Right ventricle myocardium inferior (tissue), 1 donor: ENCODE measurements at places on chromosomes 13 and 19. TPM values are rescaled to one million over a fixed set of nuclear protein-coding genes. Genes with fewer than 3 reads are reported as not detected.

DNA sequence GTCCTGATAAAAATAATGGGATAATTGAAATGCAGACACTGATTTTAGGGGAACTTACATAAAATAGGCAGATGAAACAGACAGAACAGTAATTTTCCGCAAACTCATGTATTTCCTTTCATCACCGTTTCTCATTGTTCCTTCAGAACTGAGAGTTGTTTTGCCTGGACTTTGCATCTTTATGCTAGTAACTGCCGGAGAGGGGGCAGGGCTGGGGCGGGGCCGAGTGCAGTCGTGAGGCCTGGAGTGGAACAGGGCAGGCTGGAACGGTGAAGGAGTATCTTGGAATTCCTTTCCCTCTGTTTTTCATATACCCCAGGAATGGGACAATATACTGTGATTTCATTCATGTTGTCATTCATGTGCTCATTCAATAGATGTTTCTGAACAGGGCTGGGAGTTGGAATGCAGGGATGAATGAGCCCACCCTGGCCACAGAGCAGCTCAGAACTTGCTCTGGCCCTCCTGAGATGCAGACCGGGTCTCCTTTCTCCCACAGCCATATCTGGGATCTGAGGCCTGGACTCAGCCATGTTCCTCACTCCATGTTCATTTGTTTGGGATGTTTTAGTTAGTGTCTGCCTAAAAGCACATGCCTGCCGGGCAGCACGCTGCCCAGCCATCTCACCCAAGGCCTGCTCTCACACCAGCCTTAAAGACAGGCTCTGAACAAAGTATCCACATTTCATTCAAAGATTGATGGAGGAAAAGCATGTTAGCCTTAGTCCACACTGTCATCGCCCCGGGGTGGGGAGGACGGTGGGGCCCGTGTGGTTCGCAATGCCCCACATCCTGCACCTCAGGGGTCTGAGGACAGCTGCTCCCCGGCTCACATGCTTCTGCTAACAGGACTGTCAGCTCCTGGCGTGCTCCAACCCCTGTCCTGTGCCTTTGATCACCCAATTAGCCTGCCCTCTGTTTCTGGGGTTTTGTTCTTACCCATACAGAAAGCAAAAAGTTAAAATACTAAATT lies 92.9 kb downstream of the SOX1 start:
- no peak for DNase-seq

DNA sequence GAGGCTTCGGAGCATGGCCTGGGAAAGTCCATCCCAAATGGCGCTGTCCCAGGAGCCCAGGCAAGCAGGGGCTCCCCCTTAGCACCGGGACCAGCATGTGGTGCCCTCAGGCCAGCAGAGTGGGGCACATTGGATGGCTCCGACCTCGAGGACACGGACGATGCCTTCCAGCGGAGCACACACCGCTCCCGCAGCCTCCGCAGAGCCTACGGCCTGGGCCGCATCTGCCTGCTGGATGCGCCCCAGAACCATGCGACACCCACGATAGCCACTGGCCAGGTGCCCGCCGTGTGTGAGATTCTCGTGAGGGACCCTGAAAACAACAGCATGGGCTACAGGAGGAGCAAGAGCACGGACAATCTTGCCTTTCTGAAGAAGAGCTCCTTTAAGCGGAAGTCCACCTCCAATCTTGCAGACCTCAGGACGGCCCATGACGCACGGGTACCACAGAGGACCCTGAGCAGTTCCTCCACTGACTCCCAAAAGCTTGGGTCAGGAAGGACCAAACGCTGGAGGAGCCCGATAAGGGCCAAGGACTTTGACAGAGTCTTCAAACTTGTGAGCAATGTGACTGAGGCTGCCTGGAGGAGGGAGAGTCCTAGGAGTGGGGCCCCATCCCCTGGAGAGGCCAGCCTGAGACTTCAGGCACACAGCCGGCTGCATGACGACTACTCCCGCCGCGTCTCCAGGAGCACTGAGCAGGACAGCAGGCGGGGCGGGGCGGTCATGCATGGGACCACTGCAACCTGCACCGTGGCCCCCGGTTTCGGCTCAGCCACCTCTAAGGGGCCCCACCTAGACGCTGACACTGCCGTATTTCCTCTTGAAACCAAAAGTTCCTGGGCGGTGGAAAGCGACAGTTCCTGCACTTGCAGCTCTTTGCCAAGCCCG lies 63.1 kb downstream of the SPATA13 start:
- DNase-seq = peak; percentile 69

- DNase-seq = no peak
Measured at GRCh38 chr13:91520952-91521351, 122.5 kb downstream of the GPC5 start.

GRCh38 chr19:927780-928401 lies 2.1 kb downstream of the ARID3A start:
- DNase-seq = no peak

GRCh38 chr13:33870046-33870668 lies 52.2 kb downstream of the RFC3 start:
- DNase-seq = no peak

- DNase-seq = no peak
Measured at GRCh38 chr13:112722433-112723263, 32.8 kb downstream of the ATP11A start.

DNA sequence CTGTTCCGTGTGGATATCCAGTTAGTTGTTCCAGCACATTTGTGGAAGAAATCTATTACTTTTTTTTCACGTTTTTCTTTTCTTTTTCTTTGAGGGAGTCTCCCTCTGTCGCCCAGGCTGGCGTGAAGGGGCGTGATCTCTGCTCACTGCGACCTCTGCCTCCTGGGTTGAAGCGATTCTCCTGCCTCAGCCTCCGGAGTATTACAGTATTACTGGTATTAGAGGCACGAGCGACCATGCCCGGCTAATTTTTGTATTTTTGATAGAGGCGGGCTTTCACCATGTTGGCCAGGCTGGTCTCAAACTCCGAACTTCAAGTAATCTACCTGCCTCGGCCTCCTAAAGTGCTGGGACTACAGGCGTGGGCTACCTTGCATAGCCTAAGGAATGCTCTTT lies 43.6 kb downstream of the ZNF611 start:
- DNase-seq = no peak

DNA sequence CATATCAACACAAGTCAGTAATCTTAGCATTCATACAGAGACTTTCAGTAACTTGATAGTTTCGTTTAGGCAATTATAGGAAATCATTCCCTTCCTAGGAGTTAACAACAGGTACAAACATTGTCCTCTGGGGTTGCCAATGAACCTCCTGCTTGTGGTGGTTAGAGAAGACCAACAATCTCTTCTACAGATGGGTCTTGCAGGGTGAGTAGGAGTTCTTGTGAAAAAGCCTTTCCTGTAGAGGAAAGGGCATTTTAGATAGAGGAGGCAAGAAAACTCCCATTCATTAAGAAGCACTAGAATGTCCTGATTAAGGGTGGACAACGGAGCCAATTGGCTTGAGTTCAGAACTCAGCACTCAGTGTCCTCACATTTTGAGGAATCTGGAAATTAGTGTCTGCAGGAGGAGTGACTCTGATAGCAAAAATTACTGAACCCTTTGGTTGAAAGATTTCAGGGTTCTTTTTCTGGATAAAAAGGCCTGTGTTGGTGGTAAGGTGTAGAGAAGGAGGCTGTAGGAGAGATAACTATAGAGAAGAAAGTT lies 4.2 kb downstream of the WDFY2 start:
- no peak for DNase-seq

GRCh38 chr19:38115271-38115802 lies 108.7 kb downstream of the DPF1 start:
- DNase-seq = no peak

DNA sequence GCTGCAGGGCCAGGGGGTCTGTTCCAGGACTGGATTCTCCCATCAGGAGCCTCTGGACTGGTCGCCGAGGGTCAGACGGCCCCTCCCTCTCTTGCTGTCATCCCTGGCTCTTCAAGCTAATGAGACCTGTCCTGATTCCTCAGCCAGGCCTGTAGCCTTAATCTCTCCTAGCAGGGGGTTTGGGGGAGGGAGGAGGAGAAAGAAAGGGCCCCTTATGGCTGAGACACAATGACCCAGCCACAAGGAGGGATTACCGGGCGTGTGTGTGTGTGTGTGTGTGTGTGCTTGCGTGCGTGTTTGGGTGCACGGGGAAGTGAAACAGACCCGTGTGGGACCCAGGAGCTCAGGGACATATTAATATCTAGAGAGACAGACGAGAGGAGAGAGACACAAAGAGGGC lies 1.9 kb upstream of the CRX start:
- no peak for DNase-seq

GRCh38 chr13:53405616-53406015 lies 377.0 kb downstream of the OLFM4 start:
- DNase-seq = no peak

DNA sequence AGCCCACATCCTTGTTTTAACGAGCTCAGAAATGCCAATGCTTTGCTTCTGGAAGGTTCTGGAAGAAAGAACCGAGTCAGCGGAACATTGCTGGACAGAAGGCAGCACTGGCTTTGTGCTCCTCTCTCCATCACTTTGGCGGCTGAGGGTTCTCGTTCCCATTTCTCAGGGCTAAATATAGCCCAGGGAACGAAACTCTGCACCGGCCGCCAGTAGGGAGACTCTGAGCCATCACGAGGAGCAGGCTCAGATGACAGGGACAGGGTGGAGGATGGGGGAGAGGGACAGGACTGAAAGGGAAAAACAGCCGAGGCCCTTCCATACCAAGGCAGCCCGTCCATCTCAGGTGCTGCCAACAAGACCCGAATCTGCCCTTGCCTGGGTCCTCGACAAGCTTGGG lies 166.4 kb downstream of the CACNA1A start:
- no peak for DNase-seq

DNA sequence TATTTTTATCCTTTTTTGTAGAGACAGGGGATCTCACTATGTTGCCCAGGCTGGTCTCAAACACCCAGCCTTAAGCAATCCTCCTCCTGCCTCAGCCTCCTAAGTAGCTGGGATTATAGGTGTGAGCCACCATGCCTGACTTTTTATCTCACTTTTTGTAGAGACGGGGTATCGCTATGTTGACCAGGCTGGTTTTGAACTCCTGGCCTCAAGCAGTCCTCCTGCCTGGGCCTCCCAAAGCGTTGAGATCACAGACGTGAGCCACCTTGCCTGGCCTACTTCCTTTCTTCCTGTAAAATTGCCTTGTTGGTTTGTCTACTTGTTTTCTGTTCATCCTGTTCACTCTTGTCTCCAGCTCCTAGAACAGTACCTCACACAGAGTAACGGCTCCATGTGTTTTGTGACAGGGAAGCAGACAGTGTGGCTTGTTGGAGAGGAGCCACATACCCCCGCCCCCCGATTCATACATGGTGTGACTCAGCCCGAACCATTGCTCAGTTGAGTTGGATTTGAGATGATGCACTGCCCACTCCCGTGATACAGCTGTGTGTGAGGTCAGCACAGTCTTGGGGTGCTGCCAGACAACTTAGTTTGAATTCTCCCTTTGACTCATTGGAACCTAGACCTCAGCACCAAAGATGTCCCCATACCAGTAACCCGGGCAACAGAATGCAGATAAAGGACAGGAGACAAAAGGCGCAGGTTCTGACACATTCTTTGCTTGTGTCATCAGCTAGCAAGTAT lies 34.2 kb downstream of the GPR42 start:
- no peak for DNase-seq

DNA sequence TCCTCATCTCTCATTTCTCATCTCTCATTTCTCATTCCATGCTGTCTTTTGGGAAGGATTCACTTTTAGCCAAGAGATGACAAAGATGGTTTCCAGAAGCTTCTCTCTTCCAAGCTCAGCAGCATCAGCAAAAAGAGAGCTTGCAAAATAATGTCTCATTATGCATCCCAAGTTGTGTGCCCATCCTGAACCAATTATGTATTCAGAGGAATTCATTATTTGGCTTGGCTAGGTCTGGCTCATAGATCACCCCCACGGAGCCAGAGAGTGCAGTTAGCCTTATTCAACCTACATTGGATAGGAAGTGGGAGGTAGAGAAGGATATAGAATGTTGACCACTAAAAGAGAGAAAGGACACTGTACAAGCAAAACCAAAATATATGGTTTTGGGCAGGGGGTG lies 5.4 kb upstream of the OLFM2 start:
- no peak for DNase-seq

GRCh38 chr13:77724092-77724491 lies 26.6 kb downstream of the SLAIN1 start:
- no peak for DNase-seq

- DNase-seq = no peak
Measured at GRCh38 chr13:99507054-99507453, 5.8 kb downstream of the TM9SF2 start.

GRCh38 chr19:6616011-6616410 lies 25.1 kb upstream of the CD70 start:
- DNase-seq = no peak

DNA sequence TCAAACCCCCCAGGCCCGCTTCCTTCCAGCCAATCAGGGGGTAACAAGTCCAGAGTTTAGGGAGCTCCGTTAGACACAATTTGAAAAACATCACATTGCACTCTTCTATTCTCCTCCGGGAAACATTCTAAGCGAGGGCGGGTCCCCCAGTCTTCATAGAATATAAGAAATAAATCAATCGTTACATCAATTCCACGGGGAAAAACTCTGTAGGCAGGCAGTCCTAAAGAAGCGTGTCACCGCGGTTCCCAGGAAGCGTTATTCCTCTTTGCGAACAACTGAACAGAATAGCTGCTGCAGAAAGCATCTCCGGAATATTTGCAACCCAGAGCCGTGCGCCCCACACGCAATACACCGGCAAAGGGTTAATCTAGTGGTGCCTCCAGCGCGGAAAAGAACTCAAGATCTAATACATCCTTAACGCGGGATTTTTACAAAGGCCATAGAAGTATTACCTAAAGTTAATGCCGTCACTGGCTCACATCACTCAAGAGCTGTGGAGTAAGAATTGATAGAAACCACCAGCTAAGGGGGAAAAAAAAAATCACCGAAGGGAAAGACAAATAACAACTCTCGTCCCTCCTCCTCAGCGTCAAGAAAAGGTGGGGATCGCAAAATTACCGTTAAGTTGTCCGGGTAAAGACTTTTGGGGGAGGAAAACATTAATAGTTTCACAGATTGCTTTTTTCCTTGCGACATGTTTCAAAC lies 65.1 kb downstream of the KCNRG start:
- DNase-seq = no peak

DNA sequence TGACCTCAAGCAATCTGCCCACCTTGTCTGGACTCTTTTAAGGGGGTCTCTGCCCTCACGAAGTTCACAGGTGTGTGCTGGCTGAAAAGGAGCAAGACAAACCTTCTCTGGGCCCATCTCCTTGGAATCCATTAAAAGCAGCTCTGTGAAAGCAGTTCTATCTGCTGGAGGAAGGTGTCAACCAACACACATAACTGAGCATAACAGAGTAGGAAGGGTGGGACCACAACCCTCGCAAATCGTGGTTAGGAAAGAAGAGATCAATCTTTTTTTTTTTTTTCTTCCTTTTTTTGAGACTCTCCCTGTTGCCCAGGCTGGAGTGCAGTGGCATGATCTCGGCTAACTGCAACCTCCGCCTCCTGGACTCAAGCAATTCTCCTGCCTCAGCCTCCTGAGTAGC lies 1.4 kb downstream of the SUGP2 start:
- DNase-seq = no peak

Gene PSG6
- total RNA-seq = not detected

Gene PROZ
- total RNA-seq = not detected

Gene SMIM44
- not detected for total RNA-seq

Gene SIGLEC10
- 1.1 TPM for total RNA-seq

Gene CYSLTR2
- 9.8 TPM for total RNA-seq

Gene NLRP7
- not detected for total RNA-seq
